Activated CD4-positive, alpha-beta memory T cell treated with anti-CD3 and anti-CD28 coated beads for 36 hours (primary cell): ENCODE measurements at places on chromosomes 6 and 20.

DNA sequence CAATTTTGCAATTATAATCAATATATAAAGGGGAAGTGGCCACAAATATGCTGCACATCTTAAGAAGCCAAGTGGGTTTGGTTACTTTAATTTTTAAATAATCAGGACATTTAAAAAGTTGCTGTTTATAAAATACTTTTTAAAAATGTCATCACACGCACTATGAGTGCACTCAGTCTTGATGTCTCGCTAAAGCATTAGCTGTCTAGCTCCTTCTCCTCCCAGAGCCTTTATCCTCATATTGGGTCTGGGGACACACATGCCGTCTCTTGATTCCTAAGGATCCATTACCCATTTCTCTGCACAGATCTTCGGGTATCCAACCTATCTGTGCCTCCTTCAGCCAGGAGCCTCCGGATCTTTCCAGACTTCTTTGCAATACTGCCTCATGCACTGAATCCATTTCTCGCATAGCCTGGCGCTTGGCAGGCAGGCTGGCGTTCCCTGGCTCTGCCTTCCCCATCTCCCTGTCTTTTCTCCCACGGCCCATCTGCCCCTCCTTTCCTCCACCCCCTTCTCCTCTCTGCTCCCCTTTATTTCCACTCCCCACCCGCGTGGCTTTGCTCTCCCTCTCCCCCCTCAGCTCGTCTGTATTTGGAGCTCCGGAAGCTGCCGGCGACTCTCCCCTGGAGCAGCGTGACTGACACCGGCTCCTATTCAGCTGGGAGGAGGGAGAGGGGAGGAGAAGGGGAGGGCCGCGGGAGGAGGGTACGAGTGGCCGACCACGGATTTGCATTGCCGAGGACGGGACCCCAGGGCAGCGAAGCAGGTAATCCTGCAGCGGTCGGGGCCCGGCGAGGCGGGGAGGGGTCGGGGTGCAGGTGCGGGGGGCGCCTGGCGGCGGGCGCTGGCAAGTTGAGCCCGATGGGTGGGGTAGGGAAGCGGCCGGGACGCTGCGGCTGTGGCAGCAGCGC, at the start of gene CAP2:
Gene CAP2, plus strand, starts transcription at position 618 of the 914 bp plus-strand sequence. CDS start 27,961 bp downstream, outside the sequence.
- peak; percentile 10 for DNase-seq

GRCh38 chr20:36205026-36205425, 31.3 kb upstream of the AAR2 start:
- DNase-seq, result no peak

DNA sequence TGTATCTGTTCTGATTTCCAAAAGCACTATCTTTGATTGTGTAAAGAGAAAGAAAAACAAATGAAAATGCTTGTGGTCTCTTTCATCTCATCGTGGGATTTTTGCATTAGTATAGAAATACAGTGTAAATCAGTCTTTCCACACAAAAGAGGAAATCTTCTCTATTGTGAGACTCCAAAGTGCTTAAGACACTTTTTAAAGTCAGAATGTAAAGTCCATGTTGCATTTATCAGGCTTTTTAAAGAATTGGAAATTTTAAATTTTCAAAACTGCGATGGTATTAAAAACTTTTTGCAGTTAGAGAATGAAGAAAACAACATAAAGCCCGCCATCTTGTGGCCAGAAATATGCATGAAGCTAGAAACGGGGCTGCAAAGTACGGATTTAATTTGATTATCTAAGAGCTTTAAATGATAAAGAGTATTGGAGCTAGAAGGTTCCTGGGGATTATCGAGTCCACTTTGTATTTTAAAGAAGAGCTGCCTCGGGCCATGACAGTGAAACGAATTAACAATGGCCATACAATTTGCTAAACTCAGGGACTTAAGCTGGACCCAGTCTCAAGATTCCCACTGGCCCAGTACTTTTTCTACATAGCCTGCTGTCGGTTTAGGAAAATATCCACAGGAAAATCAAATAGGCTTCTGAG, 339.6 kb downstream of the ARHGAP18 start:
- peak; percentile 56 for DNase-seq

- no peak for DNase-seq
These were observed 12.4 kb downstream of the SLC52A3 start for GRCh38 chr20:755941-756340.

DNA sequence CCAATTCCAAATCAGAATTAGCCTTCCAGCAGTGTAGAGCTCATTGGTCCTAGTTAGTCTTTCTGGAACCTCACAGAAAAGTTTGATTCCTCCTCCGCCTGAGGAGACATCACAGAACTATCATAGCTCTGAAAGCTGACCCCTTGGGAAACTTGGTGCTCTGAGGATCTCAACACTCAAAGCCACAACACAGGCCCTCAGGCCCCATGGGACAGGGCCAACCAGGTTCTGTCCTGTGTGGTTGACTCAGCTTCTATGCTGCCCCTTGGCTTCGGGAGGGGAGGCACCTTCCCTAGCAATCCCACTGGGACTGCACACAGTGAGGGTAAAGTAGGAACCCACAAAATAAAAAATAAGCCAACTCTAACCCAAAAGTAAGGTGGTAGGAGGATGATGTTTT, 237.5 kb upstream of the ECI2 start:
- DNase-seq, result no peak

- no peak for DNase-seq
These were observed 60.1 kb downstream of the FUT9 start for GRCh38 chr6:96075826-96076225.

- DNase-seq, result no peak
These were observed 421.2 kb upstream of the JARID2 start for GRCh38 chr6:14824484-14825275.

DNA sequence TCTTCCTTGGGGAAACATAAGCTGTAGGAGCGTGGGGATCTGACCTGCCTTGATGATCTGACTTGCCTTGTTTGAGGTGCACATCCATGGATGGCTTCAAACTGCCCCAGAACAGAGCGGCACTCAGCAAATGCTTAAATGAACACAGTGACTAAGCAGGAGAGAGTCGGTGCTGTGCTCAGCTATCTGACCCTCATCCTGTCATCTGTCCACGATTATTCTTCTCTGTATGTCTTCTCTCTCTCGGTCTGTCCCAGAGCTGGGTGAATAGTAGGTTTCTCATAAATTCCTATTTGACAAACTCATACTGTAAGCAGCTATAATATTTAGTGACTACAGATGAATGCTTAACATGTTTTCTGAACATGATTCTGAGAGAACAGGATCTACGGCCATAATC, 37.3 kb downstream of the TRAM2 start:
- DNase-seq, result no peak

DNA sequence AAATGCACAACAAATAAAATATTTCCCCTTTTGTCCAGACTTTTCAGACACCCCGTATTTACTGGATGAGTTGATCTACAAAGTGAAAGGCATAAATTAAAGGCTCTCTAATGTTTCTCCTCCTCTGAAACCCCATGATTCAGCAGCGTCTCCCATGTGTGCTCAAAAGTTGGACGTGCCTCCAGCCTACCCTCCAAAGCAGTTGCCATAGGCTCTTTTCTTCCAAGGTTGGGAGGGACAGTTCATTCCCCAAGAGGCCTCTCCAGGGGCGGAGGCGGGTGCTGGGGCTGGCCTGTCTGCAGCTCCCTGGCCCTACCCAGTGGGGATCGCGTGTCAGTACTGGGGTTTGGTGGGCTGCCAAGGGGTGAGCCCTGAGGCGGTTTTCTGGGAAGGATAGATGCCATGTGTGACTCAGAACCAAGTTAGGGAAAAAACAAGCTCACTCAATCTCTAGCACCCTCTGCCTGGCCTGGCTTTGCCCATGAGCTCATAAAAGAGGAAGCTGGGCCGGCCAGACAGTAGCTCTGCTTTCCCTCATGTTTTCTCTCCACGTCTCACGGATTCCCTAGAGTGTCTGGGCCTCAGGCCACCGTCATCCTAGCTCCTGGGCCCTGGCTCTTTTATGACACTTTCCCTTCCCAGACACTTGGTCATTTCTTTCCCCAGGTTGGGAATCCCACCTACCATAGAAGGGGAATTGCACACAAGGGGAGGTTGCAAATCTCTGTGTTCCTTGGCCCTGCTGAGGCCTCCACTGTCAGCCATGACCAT, 8.0 kb upstream of the IER3 start:
- no peak for DNase-seq

- no peak for DNase-seq
These were observed 183.5 kb downstream of the SASH1 start for GRCh38 chr6:148526145-148526544.
